ENCODE measurements at places on chromosomes 13 and 19. TPM values are rescaled to one million over a fixed set of nuclear protein-coding genes. Genes with fewer than 3 reads are reported as not detected.

GRCh38 chr19:50921426-50922316 lies 10.5 kb upstream of the KLK4 start:
- no peak for DNase-seq
- H3K4me1 ChIP-seq: peaks cover 6% of the 10 kb centered on the region
- no peaks in the 10 kb centered on the region for H3K27me3 ChIP-seq
- no peak overlapping the region for H3K27ac ChIP-seq
- H3K36me3 ChIP-seq: no peaks in the 10 kb centered on the region

DNA sequence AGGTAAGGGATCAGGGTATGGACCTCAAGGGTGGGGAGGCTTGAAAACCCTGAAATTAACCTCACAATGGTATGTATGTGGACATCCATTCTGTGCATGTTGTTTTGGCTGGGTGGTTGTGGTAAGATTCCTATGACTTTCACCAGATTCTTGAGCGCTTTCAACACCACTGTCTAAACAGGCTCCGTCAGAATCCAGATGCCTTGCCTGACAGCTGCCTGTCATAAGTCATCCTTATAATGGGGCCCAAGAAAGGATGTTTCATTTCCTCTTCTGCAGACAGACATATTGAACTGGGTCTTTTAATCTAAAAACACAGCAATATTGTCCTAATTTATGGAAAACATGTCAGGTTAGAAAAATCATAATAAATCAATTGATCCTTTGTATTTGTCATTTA lies 41.3 kb downstream of the ALOX5AP start:
- H3K36me3 ChIP-seq: no peaks in the 10 kb centered on the region
- no peaks in the 10 kb centered on the region for H3K27me3 ChIP-seq

- no peak for DNase-seq
- no peak overlapping the region for H3K27ac ChIP-seq
- H3K36me3 ChIP-seq: no peaks in the 10 kb centered on the region
- H3K27me3 ChIP-seq: peaks cover 29% of the 10 kb centered on the region
- H3K4me1 ChIP-seq: peaks cover 10% of the 10 kb centered on the region
Observed at GRCh38 chr19:1769645-1769985, 16.3 kb downstream of the ONECUT3 start.

KIRREL2 gene
- total RNA-seq: not detected

- no peaks in the 10 kb centered on the region for H3K4me1 ChIP-seq
- H3K36me3 ChIP-seq: no peaks in the 10 kb centered on the region
- H3K4me3 ChIP-seq: no peak overlapping the region
- no peak for DNase-seq
- H3K27me3 ChIP-seq: no peaks in the 10 kb centered on the region
Observed at GRCh38 chr13:103941506-103942140, 875.4 kb upstream of the SLC10A2 start.

ATXN8OS gene
- total RNA-seq: not detected

DNA sequence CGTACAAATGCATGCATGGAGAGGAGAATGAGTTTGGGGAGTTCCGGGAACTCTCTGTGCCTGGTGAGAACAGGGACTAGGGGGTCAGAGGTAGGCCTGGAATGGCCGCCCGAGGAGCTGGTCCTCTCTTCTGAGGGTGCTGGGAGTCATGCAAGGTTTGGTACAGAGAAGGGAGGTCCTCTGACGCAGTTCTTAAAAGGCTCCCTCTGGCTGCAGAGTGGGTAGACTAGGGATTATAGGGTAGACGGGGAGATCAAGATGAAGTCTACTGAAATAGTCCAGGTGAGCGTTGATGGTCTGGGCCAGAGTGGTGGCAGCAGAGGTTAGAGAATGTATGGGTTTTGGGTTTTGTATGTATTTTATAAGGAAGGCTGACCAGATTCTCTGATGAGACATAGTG lies 796 bp downstream of the ZNF304 start:
- no peak for DNase-seq
- peak overlapping the region; percentile 76 for H3K27ac ChIP-seq
- peaks cover 16% of the 10 kb centered on the region for H3K36me3 ChIP-seq
- no peaks in the 10 kb centered on the region for H3K27me3 ChIP-seq

PSG3 gene
- total RNA-seq: not detected

ZNF181 gene
- total RNA-seq: 23.5 TPM

POU2F2 gene
- total RNA-seq: not detected

GRCh38 chr13:46885018-46885417 lies 11.8 kb downstream of the HTR2A start:
- H3K36me3 ChIP-seq: no peaks in the 10 kb centered on the region
- DNase-seq: no peak
- H3K27me3 ChIP-seq: no peaks in the 10 kb centered on the region
- no peak overlapping the region for H3K4me3 ChIP-seq

ACER1 gene
- total RNA-seq: 8.1 TPM

ASPDH gene
- not detected for total RNA-seq

DNA sequence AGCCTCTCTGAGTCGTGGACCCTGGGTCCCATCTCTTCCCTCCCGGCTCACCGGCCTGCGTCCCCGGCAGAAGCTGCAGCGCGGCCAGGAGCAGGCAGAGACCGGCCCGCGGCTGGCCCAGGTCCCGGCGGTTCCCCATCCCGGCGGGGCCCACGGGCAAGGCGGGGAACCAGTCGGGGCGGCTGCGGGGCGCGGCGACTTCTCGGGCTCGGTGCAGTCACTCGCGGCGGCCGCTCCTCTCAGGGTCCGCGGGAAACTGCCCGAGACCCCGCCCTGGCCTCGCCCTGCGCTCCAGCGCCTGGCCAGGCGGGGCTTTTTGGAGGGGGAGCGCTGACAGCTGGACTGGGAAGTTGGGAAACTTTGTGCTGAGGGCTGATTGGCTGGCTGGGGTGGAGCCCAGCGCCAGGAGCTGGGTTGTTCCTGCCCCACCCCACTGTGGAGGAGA lies at the start of gene COL5A3:
COL5A3 (minus strand) TSS at position 258 of the 445 bp plus-strand sequence; CDS start at position 139, 119 bp downstream.
- H3K4me3 ChIP-seq: peak within 1 kb of the TSS; percentile 24
- peaks cover 83% of the 10 kb centered on the region for H3K4me1 ChIP-seq
- peak within 1 kb of the TSS; percentile 84 for H3K27ac ChIP-seq
- H3K36me3 ChIP-seq: no peaks in the 10 kb centered on the region
- DNase-seq: no peak

CLEC11A gene
- total RNA-seq: 0.80 TPM

OR4F17 gene
- not detected for total RNA-seq

FZR1 gene
- total RNA-seq: 26.5 TPM

DNA sequence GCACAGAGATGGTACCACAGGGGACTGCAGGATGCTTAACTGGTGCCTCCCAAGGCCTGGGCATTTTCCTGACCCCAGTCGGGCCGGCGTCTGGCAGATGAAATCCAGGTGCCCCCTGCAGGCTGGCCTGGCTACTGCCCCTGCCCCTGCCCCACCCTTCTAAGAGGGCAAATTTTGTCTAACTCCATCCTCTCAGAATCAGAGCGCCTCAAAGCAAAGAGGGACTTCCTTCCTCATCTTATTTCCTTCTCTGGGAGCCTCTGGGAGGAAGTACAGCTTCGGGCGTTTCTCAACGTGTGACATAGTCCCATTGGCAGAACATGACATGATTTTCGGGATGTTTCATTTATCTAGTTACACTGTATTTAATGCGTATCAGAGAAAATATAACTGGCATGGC lies 2.7 kb downstream of the PRKACA start:
- DNase-seq: no peak
- no peaks in the 10 kb centered on the region for H3K36me3 ChIP-seq

DNA sequence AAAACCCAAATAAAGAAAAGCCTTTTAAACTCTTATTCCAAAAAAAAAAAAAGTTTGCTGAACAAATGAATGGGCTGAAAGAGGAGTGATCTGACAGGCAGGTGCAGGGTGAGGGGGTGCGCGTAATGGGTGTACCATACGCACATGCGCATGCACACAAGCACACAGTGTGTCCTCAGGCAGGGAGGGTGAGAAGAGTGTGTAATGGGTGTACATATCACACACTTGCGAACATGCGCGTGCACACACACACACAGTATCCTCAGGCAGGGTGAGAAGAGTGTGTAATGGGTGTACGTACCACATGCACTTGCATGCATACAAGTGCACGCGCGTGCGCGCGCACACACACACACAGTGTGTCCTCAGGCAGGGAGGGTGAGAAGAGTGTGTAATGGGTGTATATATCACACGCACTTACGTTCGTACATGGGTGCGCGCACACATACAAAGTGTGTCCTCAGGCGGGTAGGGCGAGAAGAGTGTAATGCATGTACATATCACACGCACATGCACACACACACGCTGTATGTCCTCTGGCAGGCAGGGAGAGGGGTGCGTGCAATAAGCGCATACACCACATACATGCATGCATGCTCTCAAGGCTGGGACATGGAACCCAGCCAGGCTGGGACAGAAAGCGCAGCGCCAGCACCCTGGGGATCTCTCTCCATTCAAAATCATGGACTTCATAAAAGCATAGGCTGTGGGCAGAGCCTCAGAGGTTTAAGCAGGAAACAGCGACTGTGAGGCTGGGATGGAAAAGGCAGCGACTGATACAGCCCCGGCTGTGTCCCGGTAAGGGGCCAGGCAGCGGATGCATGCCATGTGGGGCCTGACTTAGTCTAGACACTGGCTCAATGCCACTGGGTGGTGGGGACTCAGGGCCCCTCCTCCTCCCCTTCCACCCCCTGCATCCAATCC lies 70.4 kb downstream of the CEBPG start:
- H3K4me3 ChIP-seq: no peak overlapping the region
- no peaks in the 10 kb centered on the region for H3K36me3 ChIP-seq
- DNase-seq: no peak
- no peaks in the 10 kb centered on the region for H3K27me3 ChIP-seq

GRCh38 chr13:36883824-36884223 lies 36.2 kb downstream of the SMAD9 start:
- no peaks in the 10 kb centered on the region for H3K4me1 ChIP-seq
- no peaks in the 10 kb centered on the region for H3K36me3 ChIP-seq
- DNase-seq: no peak
- no peaks in the 10 kb centered on the region for H3K27me3 ChIP-seq
- no peak overlapping the region for H3K4me3 ChIP-seq
- no peak overlapping the region for H3K27ac ChIP-seq

DNA sequence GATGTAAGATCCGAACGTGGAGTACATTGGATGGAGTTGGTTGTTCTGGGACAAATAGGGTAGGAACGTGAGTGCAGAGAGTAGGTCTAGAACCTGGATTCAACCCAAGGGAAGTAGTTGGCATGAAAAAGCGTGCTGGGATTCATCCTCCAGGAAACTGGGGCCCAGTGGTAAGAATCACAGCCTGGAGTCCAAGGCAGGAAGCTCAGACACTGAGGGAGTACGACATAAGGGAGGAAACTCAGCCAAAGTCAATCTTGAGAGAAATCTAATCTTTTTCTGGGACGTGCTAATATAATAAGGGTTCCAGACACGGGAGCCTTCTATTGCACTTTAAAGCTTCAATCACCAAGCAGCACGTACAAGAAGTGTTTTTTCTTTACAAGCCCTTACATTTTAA lies 46.4 kb downstream of the DLEU7 start:
- no peak overlapping the region for H3K27ac ChIP-seq
- H3K27me3 ChIP-seq: no peaks in the 10 kb centered on the region
- DNase-seq: no peak
- no peaks in the 10 kb centered on the region for H3K36me3 ChIP-seq

SIGLEC9 gene
- 0.49 TPM for total RNA-seq

EXOC3L2 gene
- total RNA-seq: 0.64 TPM

SMIM24 gene
- total RNA-seq: not detected

DNA sequence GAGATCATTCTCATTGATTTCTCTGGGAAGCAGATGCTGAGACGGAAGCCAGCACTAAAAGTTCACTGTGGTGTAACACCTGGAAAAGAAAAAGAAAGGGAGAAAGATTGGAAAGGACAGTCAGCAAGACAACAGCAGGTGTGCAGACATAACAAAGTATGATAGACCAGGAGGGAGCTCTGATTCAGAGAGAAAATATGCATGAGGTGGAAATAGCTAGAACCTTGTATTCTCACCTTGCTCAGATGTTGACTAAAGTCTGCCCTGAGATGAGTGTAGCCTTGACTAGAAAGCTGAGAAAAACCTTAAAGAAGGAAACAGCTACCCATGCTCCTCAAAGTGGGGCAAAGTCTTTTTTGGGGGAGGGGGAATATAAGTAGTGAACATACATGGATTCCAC lies 1711.8 kb downstream of the EFNB2 start:
- no peaks in the 10 kb centered on the region for H3K36me3 ChIP-seq
- no peaks in the 10 kb centered on the region for H3K4me1 ChIP-seq
- H3K27me3 ChIP-seq: no peaks in the 10 kb centered on the region
- no peak overlapping the region for H3K27ac ChIP-seq

GPR4 gene
- 1.4 TPM for total RNA-seq

DNA sequence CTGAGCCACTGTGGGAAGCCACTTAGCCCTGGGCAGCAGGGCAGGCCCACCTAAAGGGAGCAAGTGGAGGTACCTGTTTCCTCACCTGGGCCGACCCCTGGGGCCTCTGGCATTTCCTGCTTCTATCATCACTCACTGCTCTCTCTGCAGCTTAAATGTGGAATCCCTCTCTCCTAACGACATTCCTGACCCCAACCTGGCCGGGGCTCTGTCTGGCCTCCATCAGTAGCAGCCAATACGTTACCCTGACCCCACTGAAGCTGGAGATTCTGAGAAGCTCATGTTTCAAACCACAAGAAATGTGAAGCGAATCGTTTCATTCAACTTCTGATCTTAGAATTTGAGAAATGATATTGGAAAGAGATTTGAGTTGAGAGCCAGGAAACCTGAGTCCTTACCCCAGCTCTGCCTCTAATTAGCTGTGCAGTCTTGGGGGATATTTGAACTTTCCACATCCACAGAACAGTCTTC lies 39.9 kb downstream of the DOCK9 start:
- H3K27me3 ChIP-seq: no peaks in the 10 kb centered on the region
- H3K27ac ChIP-seq: no peak overlapping the region
- peaks cover 12% of the 10 kb centered on the region for H3K36me3 ChIP-seq
- DNase-seq: no peak
- H3K4me3 ChIP-seq: no peak overlapping the region

COL4A2 gene
- total RNA-seq: 11.9 TPM

- H3K27me3 ChIP-seq: no peaks in the 10 kb centered on the region
- no peaks in the 10 kb centered on the region for H3K4me1 ChIP-seq
- no peaks in the 10 kb centered on the region for H3K36me3 ChIP-seq
- H3K4me3 ChIP-seq: no peak overlapping the region
Observed at GRCh38 chr13:45104261-45104660, 16.0 kb upstream of the GTF2F2 start.

- no peaks in the 10 kb centered on the region for H3K4me1 ChIP-seq
- DNase-seq: no peak
- no peaks in the 10 kb centered on the region for H3K36me3 ChIP-seq
- no peaks in the 10 kb centered on the region for H3K27me3 ChIP-seq
- no peak overlapping the region for H3K4me3 ChIP-seq
Observed at GRCh38 chr19:19758164-19758563, 25.3 kb upstream of the ZNF14 start.

- DNase-seq: no peak
- H3K36me3 ChIP-seq: no peaks in the 10 kb centered on the region
- no peaks in the 10 kb centered on the region for H3K27me3 ChIP-seq
- H3K4me1 ChIP-seq: no peaks in the 10 kb centered on the region
Observed at GRCh38 chr19:2680808-2681207, 21.7 kb downstream of the GNG7 start.

DNA sequence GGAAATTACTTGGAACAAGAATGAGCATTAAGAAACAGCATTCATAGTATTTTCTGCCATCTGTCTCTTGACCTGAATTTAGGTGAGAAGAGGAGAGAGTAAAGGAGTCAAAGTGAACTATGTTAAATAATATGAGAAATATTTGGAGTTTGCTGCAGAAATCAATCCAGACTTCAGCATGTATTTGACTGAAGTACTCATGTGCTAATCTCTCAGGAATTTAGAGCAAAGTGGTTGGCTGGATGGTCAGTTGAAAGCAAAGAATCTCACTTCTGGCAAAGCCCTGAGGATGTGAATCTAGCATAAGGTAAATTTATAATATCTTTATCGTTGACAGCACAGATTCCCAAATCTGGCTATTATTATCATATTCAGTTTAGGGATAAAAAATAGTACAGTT lies 394.3 kb downstream of the PCDH17 start:
- H3K27ac ChIP-seq: no peak overlapping the region
- no peak overlapping the region for H3K4me3 ChIP-seq
- H3K4me1 ChIP-seq: no peaks in the 10 kb centered on the region
- H3K27me3 ChIP-seq: no peaks in the 10 kb centered on the region
- DNase-seq: no peak
- H3K36me3 ChIP-seq: no peaks in the 10 kb centered on the region
